ENCODE measurements at places on chromosomes 1 and 21. TPM values are rescaled to one million over a fixed set of nuclear protein-coding genes. Genes with fewer than 3 reads are reported as not detected.

The LRRC8B gene
- 9.1 TPM for total RNA-seq

The CRP gene
- total RNA-seq: not detected

The PTGS2 gene
- 37.9 TPM for total RNA-seq

The TNNI3K gene
- total RNA-seq: not detected

The FCER1G gene
- 0.42 TPM for total RNA-seq

The OPRD1 gene
- total RNA-seq: not detected

The DEDD gene
- 14.2 TPM for total RNA-seq

The PTPN14 gene
- total RNA-seq: 19.8 TPM

The ITSN1 gene
- total RNA-seq: 15.9 TPM

The NMNAT2 gene
- total RNA-seq: not detected

The ACOT11 gene
- total RNA-seq: 8.2 TPM

The ANKRD34A gene
- 0.28 TPM for total RNA-seq

The IFNLR1 gene
- 3.4 TPM for total RNA-seq

The ANKRD65 gene
- 24.3 TPM for total RNA-seq

The RNF115 gene
- 5.9 TPM for total RNA-seq

The RORC gene
- total RNA-seq: 0.35 TPM

The S100A7 gene
- total RNA-seq: 0.42 TPM

The NBPF12 gene
- total RNA-seq: 2.3 TPM

The PPP1R8 gene
- 32.8 TPM for total RNA-seq

The LMX1A gene
- total RNA-seq: not detected

The IARS2 gene
- total RNA-seq: 101 TPM

The TMEM125 gene
- 11.8 TPM for total RNA-seq

The C1orf185 gene
- not detected for total RNA-seq

The ZNF593OS gene
- not detected for total RNA-seq

The ADAMTS1 gene
- total RNA-seq: 35.0 TPM

The RPS8 gene
- 2,737 TPM for total RNA-seq

The CACHD1 gene
- 2.2 TPM for total RNA-seq

The CA14 gene
- total RNA-seq: 0.14 TPM

The CCDC30 gene
- total RNA-seq: 0.09 TPM

The AHCYL1 gene
- total RNA-seq: 35.2 TPM

The CELA3B gene
- not detected for total RNA-seq

The KCNJ15 gene
- 27.5 TPM for total RNA-seq

The WNT2B gene
- total RNA-seq: 0.65 TPM

The TLR5 gene
- 2.1 TPM for total RNA-seq

The SMIM1 gene
- 0.79 TPM for total RNA-seq

The SLC22A15 gene
- 3.3 TPM for total RNA-seq

The VWA5B1 gene
- not detected for total RNA-seq

The SGIP1 gene
- 5.2 TPM for total RNA-seq

The IL22RA1 gene
- total RNA-seq: 2.1 TPM

The WNT3A gene
- 0.14 TPM for total RNA-seq
